ENCODE measurements at places on chromosomes 2 and 18.

GRCh38 chr2:229779650-229780049, 65.3 kb upstream of the DNER start:
- DNase-seq: no peak

GRCh38 chr2:80490964-80491363, 186.4 kb upstream of the LRRTM1 start:
- DNase-seq: no peak

DNA sequence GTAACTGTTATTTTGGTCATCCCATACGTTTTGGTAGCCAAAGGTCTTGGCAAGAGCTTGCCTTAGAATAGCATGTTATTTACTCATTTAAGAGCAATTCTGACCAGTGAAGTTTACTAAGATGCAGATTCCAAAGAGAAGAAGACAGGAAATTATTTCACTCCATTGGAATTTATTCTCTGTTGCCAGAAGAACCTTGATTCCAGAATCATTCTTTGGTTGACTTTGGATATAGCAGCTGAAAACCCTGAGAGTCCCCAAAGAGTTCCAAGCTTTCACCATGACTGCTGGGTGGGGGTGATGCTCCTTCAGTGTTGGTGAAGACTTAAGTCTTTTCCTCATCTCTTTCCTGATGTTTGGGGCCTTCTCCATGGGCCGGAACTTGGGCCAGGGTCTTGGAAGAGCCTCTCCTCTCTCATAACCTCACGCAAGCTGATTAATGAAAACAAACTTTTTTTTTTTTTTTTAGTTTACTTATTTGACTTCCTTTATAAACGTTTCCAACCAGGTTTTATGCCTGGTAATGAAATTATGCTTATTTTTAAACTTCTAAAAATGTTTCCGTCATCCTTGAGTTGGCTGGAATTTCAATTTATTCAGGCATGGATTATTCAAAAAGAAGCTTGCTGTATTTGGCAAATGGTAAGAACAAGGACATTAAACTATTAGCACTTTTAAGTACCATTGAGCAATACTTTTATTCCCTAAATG, 192.0 kb downstream of the MTX2 start:
- no peak for DNase-seq

GRCh38 chr2:233241803-233242202, 9.7 kb upstream of the ATG16L1 start:
- no peak for DNase-seq

DNA sequence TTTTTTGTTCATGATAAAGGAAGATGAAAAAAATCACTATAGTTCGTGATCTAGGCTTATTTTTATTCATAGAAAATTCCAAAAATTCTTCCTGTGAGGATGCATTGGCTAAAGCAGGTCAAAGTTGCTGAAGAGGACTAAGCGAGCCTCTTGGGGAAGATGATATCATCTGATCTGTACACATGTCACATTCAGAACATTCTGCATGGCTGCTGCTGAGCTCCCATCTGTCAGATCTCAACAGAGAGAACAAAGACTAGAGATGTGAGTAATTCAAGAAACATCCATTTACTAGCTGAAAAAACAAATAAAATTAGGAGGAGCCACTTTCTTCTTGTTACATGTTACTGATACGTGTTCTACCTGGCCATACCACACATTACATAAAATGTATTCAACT, 518.6 kb upstream of the FSIP2 start:
- peak; percentile 99 for DNase-seq

- no peak for DNase-seq
These were observed 10.5 kb downstream of the PLB1 start for GRCh38 chr2:28506112-28506910.

GRCh38 chr2:119289093-119289492, 65.5 kb downstream of the STEAP3 start:
- DNase-seq: no peak

- no peak for DNase-seq
These were observed 194.4 kb upstream of the ITGA4 start for GRCh38 chr2:181262782-181263181.

DNA sequence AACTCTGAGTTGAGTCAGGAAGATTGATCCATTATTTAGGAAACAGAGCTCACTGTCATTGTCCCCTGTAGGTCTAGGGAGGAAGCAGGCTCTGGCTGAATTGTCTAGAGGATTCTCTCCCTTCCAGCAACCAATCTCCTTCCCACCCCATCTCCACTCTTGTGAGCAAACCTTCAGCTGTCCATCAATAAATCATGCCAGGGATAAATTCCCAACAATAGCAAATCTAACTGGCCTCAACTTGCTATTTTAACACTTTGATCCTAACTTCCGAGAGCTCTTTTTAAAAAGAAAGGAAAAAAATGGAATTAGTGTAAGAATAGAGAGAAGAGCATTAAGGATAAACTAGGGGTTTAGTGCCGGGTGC, 53.5 kb downstream of the ATP8B1 start:
- DNase-seq: no peak

DNA sequence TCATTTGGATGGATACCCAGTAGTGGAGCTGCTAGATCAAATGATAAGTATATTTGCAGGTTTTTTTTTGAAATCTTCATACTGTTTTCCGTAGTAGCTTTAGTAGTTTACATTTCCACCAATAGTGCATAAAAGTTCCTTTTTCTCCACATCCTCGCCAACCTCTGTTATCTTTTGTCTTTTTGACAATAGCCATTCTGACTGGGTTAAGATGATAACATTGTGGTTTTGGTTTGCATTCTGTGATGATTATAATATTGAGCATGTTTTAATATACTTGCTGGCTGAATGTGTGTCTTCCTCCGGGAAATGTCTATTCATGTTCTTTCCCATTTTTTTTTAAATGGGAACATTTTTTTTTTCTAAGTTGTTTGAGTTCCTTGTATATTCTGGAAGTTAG, 260.0 kb downstream of the GULP1 start:
- DNase-seq: no peak

DNA sequence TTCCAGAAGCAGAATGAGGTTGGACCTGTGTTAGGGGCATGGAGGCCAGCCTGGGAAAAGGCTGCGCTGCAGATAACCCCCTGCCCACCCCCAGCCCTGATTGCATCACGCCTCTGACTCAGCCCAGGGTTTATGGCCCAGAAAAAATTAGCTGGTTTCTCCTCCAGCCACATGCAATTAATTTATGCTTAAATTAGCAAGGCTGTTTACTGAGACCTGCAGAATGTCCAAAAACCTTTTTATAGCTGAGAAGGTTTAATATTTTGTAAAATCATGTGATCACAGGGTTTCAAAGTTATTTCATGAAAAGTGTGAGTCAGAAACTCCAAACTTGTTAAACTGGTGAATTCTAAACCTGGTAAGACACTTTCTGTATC, 123.1 kb upstream of the HDAC4 start:
- no peak for DNase-seq

- DNase-seq: no peak
These were observed 24.4 kb downstream of the SAP130 start for GRCh38 chr2:128003463-128003862.

GRCh38 chr2:13543550-13543949, 826.8 kb downstream of the TRIB2 start:
- no peak for DNase-seq

DNA sequence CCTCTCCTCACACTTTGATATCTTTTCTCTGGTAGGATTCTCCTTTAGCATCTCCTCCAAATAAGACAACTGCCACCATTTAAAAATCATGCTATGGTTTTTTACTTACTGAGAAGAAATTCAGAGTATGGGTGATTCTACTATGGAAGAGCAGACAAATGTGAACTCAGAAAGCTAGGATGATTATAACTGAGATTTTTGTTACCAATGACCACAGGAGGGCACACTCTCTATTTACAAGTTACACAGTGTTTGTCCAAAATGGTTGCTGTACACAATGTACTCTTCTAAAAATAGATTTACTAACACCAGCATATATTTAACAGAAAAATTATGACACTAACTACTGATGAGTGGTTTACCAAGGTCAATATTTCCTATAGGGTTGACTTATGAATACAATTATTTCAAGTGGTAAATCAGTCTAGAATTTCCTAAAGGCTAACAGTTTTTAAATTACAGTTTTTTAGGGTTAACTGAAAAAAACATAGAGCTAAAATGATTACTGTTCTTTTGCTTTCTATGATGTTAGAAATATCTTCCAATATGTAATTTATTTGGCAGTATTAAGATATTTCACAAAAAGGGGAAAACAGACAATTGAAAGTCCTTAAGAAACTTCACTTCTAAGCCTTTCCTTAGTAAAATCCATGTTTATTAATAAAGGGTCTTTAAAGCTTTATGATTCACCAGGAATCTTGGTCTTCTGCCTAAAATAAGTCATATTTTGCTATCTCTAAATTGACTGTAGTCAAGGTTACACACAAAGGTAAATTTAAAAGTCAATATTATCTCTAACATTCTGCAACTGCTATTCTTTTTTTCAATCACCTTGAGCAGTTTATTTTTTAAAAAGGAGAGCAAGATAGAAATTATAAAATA, 57.2 kb downstream of the MAP4K3 start:
- DNase-seq: peak; percentile 93

DNA sequence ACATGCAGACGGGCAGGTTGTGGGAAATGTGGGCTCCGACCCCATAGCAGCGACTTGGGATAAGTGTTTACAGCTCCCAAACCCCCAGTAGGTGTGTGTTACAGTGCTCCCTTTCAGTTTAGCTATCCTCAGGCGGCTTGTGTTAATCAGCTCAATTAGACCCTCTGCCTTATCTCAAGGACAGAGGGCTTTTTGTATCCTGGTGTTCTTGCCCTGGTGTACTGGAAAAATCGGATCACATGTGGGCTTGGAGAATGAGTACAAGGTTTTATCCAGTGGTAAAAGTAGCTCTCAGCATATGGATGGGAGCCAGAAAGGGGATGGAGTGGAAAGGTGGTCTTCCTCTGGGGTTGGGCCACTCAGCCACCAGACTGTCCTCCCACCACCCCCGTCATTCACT, 264.7 kb upstream of the SYT4 start:
- no peak for DNase-seq

- no peak for DNase-seq
These were observed 113.2 kb downstream of the B3GNT2 start for GRCh38 chr2:62309081-62309464.

DNA sequence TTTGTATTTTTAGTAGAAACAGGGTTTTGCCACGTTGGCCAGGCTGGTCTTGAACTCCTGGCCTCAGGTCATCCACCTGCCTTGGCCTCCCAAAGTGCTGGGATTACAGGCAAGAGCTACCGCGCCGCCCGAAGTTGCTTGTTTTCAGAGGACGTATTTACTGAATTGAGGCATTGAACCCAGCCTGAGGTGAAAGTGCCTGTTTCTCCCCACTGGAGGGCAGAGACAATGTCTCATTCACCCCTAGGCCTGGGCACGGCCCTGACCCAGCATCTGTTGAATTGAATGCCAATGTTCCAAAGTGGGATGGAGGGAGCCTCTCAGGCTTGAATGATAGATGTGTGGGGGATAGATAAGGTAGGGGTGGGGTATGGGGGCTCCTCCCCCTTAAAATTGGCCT, 4.5 kb upstream of the TMBIM1 start:
- no peak for DNase-seq

GRCh38 chr2:219671279-219671678, 43.8 kb downstream of the SLC4A3 start:
- no peak for DNase-seq

- DNase-seq: no peak
These were observed 57.0 kb downstream of the ZNF407 start for GRCh38 chr18:74654638-74655037.

- no peak for DNase-seq
These were observed 1075.3 kb downstream of the LRP1B start for GRCh38 chr2:141055531-141055930.

DNA sequence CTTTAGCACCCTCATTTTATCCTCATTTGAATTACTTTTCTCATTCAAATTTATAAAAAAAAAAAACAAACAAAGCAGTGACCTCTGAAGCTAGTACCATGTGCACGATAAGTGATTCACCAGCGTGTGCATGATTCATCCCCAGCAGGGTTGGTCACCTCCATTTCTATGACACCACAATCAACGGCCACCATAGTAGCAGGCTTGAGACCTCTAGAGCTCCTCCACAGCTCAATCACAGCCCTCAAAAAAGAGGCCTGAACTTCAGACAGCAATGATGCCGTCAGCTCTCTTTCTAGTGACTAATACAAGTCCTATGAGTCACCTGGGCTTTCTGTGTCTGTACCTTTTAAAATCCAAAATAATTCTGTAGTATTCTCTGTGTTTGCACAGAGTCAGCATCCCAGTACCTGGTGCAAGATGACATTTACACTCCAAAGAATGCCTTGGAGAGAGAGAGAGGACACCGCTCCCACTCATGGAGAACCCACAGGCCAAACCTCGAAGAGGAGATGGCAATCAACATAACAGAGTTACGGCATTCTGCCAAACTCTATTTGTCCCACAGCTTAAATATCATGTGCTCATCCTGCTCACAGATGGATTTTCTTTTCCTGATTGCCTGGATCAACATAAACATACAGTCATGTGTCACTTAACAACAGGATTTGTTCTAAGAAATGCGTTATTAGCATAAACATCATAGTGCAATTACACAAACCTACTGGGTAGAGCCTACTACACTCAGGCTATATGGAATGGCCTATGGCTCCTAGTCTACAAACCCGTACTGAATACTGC, 58.7 kb downstream of the L3MBTL4 start:
- DNase-seq: no peak

DNA sequence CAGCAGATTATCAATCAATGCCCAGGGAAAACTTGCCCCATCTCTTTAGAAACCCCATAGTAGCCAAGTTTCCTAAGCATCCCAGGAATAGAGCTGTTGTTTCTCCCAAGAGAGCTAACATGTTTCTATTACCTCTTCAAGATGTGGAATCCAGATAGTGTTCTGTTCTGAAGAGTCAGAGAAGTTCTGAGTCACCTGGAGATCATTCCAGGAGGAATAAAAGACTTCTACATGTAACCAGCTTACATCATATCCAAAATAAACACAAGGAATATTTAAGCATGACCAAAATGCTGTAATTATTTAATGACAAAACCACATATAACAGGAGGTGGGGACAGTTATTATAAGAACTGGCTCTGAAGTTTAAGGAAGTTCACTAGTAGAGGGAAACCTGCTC, 51.0 kb upstream of the GORASP2 start:
- DNase-seq: no peak

- DNase-seq: no peak
These were observed 16.2 kb downstream of the SCYGR8 start for GRCh38 chr2:227761740-227762476.

GRCh38 chr2:217090024-217090473, 230.2 kb upstream of the TNP1 start:
- DNase-seq: no peak

- no peak for DNase-seq
These were observed 51.6 kb downstream of the SPP2 start for GRCh38 chr2:234102112-234102511.
